Activated T-helper 9 cell treated with anti-CD3 and anti-CD28 coated beads, Interleukin-2, amount 50 U/mL, for 16 hours (primary cell): ENCODE measurements at places on chromosomes 13 and 19.

DNA sequence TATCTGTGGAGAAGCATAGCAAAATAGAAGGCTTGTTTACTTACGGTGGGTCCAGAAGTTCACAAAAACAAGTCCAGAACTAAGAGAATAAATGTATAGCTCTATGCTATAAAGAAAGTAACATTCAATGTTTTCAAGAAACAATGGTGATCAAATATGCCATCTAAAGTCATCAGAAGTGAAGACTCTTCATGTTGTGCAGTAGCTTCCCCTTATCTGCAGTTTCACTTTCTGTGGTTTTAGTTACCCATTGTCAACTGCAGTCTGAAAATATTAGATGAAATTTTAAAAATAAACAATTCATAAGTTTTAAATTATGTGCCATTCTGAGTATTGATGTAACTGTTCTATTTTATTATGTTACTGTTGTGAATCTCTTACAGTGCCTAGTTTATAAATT is 72.5 kb downstream of the EDNRB start:
- no peak for DNase-seq

GRCh38 chr13:94901070-94901469 is 188.7 kb upstream of the SOX21 start:
- no peak for DNase-seq

DNA sequence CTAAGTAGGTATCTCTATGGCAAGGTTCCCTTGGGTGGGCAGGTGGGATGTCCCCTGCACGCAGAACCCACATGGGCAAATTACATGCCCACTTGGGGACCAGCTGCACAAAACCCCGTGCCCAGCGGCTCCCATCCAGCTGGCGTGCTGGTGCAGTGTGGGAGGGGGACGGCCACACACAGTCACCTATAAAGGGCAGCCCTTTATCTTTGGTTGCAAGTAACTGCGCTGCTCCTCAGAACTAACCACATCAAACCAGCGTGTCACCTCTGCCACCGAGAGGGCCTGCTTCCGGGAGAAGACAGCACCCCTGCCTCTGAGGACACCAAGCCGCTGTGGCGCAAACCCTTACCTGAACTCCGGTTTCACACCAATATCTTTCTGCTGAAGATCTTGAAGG is 32.2 kb downstream of the ANKRD27 start:
- peak; percentile 25 for DNase-seq

GRCh38 chr13:94712812-94713560 is 641 bp upstream of the SOX21 start:
- DNase-seq, result no peak

- no peak for DNase-seq
Measured at GRCh38 chr13:20134732-20135131, 26.1 kb downstream of the GJA3 start.

- DNase-seq, result no peak
Measured at GRCh38 chr19:39182174-39182505, 14.6 kb upstream of the NCCRP1 start.

DNA sequence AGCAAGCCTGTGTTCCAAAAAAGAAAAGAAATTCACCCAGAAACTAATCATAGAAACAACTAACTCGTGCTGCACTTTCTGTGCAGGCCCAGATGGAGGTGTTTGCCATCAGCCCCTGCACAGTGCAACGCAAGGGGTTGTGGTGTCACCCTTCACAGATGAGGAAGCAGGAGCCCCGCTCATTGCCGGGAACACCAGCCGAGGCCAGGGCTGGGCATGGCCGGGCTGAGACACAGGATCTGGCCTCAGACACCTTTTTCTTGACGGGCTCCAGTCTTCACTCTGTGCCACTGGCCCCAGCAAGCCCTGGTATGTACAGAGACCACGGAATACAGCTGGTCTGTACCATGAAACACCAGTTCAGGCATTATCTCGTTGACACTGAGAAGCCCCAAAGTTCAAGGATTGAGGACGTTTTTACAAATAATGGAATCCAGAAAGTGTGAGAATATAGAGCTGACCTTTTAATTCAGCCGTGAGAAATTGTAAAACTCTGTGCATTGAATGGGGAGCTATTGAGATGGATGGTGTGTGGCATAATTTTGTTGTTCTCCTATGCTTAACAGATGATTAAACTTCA is 43.2 kb downstream of the CUL4A start:
- DNase-seq, result no peak

GRCh38 chr19:13573056-13573667 is 66.9 kb upstream of the CACNA1A start:
- no peak for DNase-seq

- no peak for DNase-seq
Measured at GRCh38 chr13:24008679-24009078, 111.4 kb upstream of the C1QTNF9B start.

DNA sequence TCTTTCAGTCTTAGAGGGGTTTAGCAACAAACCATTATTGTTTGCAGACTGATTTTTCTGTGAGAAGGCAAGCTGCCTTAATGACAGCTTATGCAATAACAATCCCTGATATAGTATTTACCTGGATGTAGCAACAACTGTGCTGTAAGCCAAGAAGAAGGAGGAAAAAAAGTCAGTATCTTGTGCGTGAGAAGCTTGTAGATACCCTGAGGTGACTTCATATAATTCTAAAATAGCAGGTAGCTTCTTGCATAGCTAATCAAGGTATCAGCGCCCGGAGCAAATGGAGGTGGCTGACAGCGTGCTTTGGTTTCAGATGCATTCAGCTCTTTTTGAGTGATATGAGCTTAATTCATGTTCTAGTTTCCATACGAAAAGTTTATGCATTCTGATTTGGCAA is 309.8 kb downstream of the KLF5 start:
- DNase-seq, result no peak

DNA sequence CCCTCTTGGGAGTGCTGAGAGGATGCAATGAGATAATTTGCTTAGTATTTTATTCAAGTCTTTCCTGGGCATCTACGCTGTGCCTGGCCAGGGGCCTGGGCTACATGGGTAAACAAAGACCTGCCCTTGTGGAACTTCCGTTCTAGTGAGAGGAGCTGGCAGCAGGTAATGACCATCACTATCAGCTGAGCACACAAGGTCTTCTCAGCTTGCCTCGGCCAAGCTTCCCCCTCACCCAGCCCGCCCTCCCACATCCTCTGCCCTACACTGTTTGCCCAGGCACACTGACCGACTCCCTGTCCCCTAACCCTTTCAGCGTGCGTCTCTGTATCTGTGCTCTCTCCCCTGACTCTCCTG is 8.6 kb upstream of the FKRP start:
- no peak for DNase-seq

DNA sequence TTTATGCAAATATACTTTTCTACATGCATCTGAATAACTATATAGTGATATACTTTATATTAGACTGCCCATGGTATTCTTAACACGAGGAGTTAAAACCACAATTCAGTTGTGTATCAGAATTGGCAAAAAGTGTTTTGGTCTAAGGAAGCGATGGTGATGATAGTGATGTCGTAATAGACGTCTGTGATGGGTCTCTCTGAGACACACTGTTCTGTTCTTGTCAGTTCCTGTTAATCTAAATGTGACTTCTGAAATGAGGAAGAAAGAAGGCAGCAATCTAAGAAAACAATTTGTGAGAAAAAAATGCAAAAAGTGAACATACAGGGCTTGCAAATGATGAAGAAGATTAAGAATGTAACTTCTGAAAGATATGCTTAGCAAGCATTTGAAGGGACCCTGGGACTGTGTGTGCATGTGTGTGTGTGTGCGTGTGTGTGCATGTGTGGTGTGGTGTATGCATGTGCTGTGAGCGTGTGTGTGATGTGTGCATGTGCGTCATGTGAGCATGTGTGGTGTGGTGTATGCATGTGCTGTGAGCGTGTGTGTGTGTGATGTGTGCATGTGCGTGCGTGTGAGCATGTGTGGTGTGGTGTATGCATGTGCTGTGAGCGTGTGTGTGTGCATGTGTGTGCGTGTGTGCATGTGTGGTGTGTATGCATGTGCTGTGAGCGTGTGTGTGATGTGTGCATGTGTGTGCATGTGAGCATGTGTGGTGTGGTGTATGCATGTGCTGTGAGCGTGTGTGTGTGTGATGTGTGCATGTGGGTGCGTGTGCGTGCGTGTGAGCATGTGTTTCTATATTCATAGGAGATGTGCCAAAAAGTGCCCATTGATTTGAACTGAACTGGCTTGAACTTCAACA is 131.8 kb downstream of the IRS2 start:
- no peak for DNase-seq

DNA sequence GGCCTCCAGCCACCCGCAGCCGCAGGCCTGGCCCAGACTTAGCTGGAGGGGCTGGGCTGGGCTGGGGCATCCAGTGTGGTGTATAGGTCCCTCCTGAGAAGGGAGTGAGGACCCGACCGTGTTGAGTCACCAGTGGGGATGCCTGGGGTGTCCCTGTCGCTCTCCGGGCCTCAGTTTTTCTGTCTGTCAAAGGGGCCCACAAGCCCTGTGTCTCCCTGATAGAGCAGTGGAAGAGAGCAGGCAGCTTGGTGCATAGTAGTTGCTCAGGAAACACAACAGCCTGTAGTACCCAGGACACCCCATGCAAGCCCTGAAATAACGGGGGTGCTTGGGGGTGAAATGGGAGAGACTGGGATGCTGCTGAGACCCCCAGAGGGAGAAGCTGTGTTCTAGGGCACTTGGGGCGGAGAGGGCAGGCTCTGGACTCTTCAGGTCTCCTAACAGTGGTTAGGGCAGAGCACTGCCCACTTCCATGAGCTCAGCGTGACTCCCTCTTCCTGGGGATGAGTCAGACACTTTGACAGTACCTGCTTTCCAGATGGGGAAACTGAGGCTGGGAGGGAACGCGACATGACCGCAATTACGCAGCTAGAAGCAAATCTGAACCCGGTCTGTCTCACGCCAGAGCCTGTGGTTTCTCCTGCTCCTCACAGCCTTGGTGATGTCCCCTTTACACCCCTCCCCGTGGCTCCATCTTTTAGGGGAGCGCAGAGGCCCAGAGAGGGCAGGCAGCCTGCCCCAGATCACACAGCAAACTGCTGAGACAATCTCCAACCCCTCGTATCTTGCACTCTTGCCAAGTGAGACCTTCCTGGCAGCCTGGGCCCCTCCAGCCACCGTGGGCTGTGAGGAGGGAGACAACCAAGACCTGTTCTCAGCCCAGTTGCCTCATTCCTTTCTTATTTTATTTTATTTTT is 692 bp downstream of the SULT2B1 start:
- DNase-seq, result no peak

- no peak for DNase-seq
Measured at GRCh38 chr13:39073983-39074382, 35.7 kb downstream of the NHLRC3 start.

DNA sequence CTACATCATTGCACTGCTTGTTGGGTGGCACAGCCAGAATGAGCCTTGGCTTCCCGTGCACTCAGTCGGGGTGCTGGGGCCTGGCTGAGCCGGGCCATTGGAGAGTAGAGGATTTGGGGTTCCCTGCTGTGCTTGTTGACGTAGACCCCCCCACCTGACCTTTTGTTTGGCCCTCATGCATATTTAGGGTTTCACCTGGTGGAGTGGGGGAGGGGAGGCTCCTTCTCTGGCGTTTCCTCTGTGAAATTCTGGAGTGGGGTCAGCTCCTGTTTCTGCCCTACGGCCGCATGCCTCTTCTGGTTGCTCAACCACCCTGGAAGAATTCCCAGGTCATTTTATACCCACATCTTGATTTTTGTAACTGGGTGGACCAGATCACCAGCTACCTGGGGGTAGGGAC is 82.8 kb downstream of the SIPA1L3 start:
- no peak for DNase-seq

GRCh38 chr13:49602005-49602404 is 16.6 kb upstream of the RCBTB1 start:
- no peak for DNase-seq

GRCh38 chr13:71474936-71475335 is 392.1 kb downstream of the DACH1 start:
- no peak for DNase-seq

GRCh38 chr13:51858433-51859247 is 3.1 kb upstream of the CCDC70 start:
- no peak for DNase-seq

- DNase-seq, result no peak
Measured at GRCh38 chr19:57374179-57374578, 10.8 kb downstream of the TRAPPC2B start.

DNA sequence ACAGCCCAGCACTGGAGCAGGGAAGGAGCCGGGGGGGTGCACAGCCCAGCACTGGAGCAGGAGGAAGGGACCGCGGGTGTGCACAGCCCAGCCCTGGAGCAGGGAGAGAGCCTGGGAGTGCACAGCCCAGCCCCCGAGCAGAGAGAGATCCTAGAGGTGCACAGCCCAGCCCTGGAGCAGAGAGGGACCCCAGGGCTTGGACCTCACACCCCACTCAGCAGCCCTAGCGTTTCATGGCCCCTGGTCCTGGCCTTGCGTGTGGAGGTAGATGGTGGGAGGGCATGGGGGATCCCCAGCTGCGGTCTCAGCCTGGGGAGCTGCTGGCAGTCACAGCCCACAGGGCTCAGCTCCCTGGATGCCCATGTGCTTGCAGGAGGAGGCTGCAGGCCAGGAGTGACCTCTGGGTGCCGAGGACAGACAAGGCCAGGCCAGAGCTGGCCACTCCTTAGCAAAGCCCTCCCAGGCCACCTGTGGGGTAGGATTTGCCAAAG is 25.1 kb downstream of the GAS6 start:
- no peak for DNase-seq

DNA sequence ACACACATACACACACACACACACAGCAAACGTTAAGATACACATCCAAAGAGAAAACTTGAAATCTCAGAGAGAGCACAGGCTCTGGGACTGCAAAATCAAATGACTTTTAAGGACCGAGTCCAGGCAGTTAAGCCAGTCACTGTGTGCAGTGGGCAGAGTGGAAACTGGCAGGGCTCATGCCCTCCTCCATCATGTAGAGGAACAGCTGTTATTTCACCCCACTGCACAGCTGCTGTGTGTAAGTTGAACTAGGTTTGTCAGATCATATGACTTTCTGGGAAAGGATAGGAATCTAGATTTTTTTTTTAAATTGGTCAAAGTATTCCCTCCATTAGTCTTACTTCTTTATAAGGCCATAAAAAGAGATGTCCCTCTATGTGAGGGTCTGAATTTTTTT is 1002.1 kb downstream of the UQCRFS1 start:
- no peak for DNase-seq

- no peak for DNase-seq
Measured at GRCh38 chr13:109785141-109785891, 1.1 kb downstream of the IRS2 start.

DNA sequence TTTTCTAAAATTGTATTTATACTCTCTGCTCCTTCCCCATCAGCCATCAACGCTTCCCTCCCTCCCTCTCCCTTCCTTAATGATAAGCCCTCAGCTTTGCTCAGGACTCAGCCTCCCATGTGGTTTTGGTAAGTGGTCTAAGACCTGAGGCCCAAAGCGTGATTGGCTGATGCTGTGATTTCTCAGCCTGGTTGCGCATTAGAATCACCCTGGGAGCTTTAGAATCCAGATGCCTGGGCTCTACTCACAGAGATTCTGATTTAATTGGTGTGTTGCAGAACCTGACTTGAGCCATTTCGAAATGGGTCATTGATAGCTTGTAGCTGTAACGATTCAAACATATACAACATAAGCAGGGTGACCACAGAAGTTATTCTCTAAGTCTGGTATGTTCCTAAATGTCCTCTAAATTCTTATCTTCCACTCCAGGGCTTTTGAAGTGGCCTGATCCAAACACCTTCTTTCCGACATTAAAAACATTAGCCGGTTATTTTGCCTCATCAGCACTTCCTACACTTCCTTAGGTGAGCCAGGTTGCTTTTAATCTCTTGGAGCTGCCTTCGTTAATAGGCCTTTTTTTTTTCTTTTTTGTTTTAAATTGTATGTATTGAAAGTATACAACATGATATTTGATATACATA is 60.6 kb downstream of the LRCH1 start:
- no peak for DNase-seq
